Natural killer cell (primary cell): ENCODE measurements at places on chromosomes 5 and 9.

- peak; percentile 78 for DNase-seq
These were observed 3.8 kb upstream of the NPDC1 start for GRCh38 chr9:137049544-137050449.

GRCh38 chr9:71431931-71432330 is 310.5 kb upstream of the TRPM3 start:
- DNase-seq = no peak

GRCh38 chr9:96026655-96027213 is 151.2 kb downstream of the ERCC6L2 start:
- no peak for DNase-seq

DNA sequence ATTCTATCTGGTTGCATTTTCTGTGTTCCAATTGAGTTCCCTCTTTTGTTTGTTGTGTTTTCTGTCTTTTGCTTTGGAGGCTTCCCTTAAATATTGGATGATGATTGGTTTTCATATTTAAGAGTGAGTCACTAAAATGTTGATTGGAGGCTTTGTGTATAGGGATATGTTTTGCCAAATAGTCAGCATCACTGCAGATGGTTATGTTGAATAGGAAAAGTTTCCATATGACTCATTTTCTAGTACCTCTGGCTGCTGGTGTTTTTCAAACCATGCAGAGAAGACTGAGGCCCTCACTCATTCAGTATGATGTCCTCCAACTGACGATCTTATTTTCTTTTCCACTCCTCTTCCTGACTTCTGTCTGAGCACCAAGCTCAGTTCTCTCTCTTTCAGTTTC is 1290.0 kb downstream of the EFNA5 start:
- DNase-seq = no peak

DNA sequence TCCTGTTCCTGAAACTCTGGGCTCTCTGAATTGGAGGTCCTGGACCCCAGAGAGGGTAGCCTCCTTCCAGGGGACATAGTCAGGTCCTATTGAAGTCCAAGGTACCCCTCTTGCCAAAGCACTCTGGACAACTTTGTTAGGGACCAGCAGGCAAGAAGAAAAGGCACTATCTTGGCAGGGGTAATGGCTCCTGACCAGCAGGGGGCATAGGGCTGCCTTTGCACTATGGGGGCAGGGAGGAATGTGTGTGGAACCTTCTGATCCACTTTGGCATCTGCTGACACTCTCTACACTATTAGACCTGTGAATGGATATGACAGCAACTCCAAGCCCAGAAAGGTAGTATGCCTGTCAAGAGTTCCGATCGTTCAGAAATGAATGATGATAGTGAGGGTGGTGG is 179.0 kb upstream of the CD180 start:
- DNase-seq = no peak
